ENCODE measurements at places on chromosomes 11 and 22.

DNA sequence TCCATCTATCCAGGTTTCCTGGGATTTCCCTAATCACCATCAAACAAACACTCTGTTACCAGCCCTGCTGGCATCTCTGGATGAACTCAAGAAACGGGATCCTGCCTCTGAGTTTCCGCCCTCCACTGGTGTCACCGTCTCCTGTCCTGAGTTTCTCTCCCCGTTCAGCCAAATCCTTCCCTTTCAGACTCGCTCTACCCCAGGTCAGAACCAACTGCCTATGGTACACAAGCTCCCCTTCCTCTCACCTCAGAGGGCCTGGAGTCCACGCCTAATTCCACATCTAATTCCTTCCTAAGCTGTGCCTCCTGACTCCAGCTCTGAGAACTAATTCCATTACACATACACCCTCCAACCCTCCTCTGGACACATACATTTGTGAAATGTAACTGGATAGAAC, 96.1 kb downstream of the SHANK2 start:
- DNase-seq: no peak

- no peak for DNase-seq
These were observed 430.9 kb downstream of the ETS1 start for GRCh38 chr11:128156486-128156885.

DNA sequence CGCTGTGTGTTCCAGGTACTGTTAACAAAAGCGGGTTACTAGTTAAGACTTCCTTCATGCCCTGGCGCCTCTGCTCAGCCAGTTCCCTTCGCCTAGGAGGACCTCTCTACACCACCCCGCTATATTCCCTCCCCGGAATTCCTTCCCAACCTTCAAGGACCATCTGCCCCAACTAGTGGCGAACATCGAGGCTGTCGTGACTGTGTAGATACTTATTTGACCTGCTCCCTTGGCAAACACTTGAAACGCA, 450 bp upstream of the BCL2L13 start:
- DNase-seq: no peak

DNA sequence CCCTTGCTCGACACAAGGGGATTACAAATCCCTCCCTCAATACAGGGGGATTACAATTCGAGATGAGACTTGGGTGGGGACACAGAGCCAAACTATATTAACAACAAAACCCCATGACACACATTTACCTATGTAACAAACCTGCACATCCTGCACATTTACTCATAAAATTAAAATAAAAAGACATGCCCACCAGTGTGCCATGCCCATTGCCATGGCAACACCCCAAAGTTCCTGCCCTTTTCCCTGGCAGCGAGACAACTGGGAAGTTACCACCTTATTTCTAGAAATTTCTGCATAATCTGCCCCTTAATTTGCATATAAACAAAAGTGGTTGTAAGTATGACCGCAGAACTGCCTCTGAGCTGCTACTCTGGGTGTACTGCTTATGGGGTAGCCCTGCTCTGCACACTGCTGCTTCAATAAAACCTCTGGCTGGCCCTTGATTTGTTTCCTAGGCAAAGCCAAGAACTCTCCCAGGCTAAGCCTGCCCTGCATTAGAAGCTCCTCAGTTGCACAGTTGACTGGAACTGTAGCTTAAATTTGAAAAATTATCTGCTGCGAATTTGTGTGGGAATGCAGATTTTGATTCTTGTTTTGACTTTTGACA, 8.6 kb upstream of the INCENP start:
- DNase-seq: no peak

- DNase-seq: no peak
These were observed 7.0 kb upstream of the SIDT2 start for GRCh38 chr11:117171404-117172061.

DNA sequence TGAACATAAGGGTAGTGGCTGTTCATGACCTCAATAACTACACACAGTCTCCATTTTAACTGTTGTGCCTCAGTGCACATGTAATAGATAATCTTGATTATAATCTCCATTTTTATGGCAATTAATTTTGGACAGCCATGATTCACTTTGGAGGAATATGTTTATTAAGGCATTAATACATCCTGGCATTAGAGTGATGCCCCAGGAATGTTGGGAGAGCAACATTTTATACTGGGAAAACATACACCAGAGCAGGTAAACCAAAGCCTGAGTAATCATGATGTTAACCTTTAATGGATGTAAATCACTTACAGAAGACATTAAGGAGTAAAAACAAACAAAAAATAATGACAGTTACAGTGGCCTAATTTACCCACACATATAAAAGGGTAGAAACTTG, 886.3 kb upstream of the RAG2 start:
- DNase-seq: no peak

DNA sequence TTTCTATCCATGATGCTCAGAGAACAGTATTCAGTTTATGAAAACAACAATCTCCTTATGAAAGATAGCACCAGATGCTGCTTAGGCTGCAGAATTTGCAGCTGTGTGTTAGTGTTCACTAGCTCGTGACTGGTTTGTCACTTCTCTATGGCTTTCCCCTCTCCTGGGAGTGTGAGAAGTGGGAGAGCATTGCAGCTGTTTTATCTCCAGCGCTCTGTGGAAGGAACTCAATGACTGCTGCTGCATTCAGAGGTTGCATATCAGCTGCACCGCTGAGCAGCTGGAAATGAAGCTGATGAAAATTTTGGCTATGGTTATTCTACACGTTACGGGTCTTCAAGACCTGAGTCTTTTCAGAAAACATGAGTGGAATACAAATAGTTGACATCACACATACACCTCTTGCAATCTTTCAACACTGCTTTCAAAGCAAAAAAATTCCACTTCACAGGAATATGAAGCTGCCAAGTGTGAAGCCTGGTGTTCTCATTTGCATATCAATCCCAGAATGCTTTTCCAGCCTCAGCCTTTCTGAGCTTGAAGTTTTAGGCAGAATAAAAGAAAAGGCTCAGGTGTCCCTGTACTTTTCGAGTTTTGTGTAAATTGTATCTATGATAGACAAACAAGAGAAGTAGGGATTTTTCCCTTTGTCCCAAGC, 149.3 kb upstream of the DDI1 start:
- no peak for DNase-seq

GRCh38 chr22:48672387-48672786, 1155.3 kb downstream of the BRD1 start:
- DNase-seq: no peak
